Activated naive CD4-positive, alpha-beta T cell treated with anti-CD3 and anti-CD28 coated beads, Interleukin-2, amount 50 U/mL, for 72 hours (primary cell): ENCODE measurements at places on chromosomes 1 and 21.

GRCh38 chr1:245079021-245079609 lies 75.7 kb upstream of the KIF26B start:
- DNase-seq: no peak

- DNase-seq: no peak
Observed at GRCh38 chr21:46151261-46151988, 4.0 kb downstream of the FTCD start.

DNA sequence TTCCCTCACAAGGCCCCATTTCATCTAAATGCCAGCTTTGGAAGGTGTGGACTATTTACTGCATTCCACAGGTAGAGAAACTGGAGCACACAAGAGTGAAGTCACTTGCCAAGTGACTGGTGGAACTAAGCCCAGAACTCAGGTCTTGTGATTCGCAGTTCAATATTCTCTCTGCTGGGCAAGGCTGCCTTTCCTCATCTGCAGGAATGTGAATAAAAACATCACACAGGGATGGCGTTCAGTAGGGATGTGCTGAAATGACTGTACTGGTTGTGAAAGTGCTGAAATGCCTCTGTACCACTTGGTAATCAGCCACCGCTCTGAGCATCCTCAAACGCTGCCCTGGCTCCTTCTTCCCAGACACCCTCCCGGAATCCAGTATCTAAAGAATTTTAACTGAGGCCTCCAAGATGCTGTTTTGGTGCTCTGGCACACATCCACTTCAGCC lies 145.6 kb downstream of the HIVEP3 start:
- DNase-seq: no peak

GRCh38 chr1:106366627-106367319 lies 689.7 kb upstream of the PRMT6 start:
- DNase-seq: no peak

- no peak for DNase-seq
Observed at GRCh38 chr21:45507523-45507875, 34.7 kb downstream of the SLC19A1 start.

- no peak for DNase-seq
Observed at GRCh38 chr1:90356991-90357390, 360.1 kb downstream of the BARHL2 start.

DNA sequence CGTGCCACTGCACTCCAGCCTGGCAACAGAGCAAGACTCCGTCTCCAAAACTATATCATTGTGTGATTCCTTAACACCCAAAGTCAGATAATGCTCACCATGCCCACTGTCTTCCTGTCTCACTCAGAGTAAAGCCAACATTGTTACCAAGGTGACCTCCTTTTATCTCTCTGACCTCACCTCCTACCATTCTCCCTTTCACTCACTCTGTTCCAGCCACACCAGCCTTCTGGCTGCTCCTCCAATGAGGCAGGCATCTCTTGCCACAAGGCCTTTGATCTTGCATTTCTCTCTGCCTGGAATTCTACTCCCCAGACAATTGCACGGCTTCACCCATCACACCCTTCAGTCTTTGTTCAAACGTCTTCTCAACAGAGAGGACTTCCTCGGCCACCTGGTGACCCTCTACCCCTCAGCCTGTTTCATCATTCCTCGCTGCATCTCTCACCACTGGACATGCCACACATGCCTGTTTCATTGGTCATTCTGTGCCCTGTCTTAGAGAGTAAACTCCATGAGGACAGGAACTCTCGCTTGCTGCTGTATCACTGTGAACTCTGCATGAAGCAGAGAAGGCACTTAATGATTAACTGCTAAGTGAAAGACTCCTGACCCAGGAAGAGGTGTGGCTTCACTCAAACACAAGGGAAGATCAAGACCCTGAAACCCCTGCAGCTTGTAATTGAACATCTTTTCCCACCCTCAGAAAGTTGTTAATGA lies 67.1 kb upstream of the CAPZB start:
- no peak for DNase-seq

GRCh38 chr1:33182401-33182841 lies 578 bp upstream of the TRIM62 start:
- DNase-seq: no peak

DNA sequence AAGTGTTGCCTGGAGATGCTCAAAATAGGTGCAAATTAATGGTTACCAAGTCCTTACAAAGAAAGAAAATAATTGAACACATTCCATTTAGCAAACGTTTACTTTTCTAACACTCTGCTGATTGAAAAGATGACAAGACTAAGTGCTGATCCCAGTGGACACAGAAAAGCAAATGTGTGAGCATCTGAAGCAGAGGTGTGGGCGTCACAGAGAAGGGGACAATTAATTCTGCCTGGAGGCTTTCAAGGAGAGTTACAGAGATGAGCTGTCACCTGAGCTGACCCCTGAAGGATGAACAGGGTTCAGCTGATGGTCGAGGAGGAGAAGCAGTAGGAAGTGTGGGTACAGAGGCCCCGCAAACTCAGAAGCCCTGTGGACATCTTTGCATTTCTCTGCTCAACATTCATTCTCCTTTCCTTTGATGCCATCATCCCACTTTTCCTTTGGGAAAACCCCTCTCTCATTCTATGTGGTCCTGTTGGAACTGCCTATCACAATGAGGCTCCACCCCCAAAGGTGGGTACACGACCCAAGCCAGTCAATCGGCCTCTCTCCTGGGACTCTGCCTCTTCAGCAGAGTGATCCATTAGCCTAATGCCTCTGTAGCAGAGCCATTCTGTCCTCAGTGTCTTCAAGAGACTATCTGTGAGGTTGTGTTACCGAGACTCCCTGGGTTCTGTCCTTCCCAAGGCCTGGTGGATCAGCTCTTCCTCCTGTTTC lies 17.2 kb upstream of the PLA2G2E start:
- DNase-seq: no peak

DNA sequence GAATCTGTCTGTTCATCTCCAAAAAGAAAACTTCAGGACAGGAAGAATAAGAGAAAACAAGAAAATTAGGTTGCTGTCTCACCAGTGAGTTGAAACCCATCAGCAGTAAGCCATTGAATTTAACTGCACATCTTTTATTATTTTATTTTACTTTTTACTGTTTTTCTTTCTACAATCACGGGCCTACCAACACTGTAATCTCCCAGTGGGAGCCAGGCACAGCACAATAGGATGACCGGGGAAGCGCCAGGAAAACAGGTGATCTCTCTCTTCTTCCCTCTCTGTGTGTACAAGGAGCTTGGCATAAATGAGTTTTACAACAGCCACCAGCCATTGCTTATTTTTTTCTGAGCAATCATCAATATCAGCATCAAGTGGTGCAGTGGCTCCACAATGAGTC lies 113.1 kb upstream of the ESRRG start:
- no peak for DNase-seq

DNA sequence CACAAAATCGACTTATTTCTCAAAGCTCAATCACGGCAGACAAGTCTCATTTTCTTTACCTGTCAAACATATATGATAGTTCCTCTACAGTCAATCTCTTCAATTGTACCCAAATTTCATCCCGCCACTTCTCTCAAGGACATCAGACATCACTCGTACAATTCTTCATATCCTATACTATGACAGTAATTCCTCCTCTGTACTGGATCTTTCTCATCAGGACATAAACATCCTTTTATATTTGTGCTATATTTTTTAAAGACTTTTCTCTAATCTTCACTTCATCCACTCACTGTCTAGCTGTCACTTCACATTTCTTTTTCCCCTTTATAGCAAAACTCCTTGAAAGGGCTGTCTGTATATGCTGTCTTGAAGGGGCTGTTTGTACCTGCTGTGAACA lies 419.1 kb upstream of the NR5A2 start:
- no peak for DNase-seq

DNA sequence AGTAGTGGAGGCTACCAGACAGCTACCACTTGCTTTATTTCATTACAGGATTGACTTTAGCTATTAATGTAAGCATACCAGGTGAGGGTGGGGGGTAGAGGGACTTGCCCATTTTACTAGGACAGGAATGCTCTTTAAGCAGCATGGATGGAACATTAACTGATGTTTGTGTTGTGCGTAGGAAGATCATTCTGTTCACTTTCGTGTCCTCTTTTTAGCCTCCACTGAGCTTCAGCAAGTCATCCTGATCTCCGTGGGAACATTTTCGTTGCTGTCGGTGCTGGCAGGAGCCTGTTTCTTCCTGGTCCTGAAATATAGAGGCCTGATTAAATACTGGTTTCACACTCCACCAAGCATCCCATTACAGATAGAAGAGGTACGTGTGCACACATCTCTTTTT lies 29.3 kb downstream of the IFNGR2 start:
- no peak for DNase-seq

GRCh38 chr1:23872421-23872820 lies 4.3 kb upstream of the FUCA1 start:
- no peak for DNase-seq

- no peak for DNase-seq
Observed at GRCh38 chr1:200923601-200924000, 28.9 kb downstream of the INAVA start.

- no peak for DNase-seq
Observed at GRCh38 chr1:7352364-7352763, 418.7 kb upstream of the VAMP3 start.

GRCh38 chr1:164163289-164163849 lies 395.6 kb upstream of the PBX1 start:
- DNase-seq: no peak

DNA sequence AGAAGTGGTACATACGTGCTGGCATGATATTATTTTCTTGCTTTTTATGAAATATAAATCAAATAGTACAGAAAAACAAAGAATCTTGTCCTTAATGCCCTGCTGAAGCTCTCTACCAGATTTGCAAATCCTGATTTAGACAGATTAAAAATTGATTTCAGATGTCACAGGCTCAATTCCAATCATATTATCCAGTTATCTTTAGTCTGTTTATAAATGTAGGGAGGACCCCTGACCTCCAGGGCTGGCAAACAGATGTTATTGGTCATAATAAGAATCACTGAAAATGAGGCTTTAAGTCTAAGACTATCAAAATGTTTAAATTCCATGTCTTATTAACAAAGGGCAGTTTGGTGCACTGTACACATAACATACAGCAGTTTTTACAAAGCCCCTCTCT lies 62.1 kb downstream of the TP53BP2 start:
- no peak for DNase-seq

- no peak for DNase-seq
Observed at GRCh38 chr1:231121533-231121932, 40.3 kb upstream of the TRIM67 start.

DNA sequence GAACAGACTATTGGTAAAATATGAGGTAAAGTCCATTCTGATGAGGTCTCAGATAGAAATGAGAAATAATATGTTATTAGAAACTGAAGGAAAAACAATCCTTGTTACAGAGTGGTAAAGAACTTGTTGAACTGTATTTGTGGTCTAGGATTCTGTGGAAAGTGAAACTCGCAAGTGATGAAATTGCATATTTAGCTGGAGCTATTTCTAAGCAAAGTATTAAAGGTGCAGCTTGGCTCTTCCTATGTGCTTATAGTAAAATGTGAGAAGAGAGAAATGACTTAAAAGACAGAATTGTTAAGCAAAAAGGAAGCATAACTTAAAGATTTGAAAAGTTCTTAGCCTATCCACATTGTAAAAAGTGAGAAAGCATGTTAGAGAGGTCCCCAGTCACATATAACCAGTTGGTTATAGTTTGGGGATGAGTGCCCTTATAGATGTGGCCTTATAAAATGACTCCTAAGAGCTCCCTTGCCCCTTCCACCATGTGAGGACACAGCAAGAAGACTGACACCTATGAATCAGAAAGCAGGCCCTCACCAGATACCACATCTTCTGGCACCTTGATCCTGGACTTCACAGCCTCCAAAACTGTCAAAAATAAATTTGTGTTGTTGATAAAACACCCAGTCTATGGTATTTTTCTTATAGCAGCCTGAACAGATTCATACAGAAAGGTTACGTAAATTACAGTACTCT lies 24.8 kb downstream of the PHTF1 start:
- DNase-seq: no peak

DNA sequence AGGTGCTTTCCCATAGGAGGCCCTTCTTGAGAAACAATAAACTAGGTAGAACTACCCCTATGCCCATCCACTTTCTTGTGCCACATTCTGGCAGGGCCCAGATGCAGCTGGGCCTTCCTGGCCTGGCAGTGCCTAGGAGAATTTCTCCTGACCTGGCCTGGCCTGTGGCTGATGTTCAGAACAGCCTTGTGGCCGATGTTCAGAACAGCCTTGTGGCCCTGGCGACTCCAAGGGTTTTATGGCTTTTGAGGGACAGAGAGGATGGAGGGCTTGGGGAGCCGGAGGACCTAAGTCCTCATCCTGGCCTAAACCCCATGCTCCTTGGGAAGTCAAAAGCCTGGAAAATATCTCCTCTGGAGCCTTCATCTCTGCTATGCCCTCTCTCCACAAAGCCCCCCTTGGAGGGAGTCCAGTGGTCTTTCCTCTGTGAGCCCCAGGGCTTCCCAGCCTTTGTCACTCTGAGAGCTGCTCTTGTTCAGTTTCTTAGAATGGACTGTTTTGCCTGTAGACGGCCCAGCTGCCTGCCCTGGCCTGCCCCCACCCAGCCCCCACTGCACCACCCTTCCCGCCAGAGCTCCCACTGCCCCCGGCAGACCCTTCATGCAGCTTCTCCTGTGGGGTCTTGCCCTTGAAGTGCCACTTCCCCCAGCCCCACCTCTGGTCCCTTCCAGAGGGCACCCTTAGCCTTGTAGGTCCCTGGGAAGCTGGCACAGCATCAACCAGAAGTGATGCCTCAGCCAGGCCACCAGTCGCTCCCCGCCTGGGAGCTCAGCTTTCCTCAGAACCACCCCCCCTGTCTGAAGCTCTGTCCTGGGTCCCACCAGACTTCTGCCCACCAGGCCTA lies 7.0 kb downstream of the GPR37L1 start:
- no peak for DNase-seq

DNA sequence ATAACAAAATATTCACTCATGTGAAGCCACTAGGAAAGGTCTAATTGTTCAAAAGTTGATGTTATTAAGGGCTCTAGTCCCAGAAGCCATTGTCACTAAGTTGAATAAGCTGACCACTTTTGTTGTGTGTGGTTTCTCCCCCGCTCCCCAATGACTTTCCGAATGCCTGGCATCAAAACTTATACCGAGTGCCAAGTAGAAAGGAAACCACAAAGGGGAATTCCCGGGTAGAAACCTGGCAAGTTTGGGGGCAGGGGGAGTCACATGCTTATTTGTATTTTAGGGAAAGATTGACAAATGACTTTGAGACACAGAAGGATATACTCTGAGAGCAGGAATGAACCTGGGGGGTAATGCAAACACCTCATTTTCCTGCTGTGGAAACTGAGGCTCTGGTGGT lies 154.1 kb downstream of the TGFBR3 start:
- DNase-seq: no peak

- DNase-seq: no peak
Observed at GRCh38 chr1:21909286-21909759, 27.8 kb downstream of the HSPG2 start.

GRCh38 chr1:84919461-84919970 lies 26.5 kb upstream of the LPAR3 start:
- no peak for DNase-seq
